ENCODE measurements at places on chromosomes 1 and 21.

DNA sequence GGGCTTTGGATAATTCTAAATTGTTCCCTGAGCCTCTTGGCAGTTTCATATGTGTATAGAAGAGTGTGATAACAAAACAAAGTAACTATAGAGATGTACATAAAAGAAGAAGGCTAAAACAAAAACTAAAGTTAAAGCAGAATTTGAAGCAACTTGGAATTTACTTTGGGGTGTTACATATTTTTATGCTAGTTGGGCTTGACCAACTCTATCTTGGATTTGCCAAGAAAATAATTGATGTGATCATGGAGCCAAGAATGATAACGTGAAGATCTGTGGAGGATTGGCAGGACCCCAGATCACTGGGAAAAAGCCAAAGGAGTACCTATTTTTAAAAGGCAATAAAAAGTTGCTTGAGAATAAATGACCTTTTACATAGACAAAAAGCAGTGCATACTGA, 206.9 kb downstream of the LMO4 start:
- DNase-seq: no peak

DNA sequence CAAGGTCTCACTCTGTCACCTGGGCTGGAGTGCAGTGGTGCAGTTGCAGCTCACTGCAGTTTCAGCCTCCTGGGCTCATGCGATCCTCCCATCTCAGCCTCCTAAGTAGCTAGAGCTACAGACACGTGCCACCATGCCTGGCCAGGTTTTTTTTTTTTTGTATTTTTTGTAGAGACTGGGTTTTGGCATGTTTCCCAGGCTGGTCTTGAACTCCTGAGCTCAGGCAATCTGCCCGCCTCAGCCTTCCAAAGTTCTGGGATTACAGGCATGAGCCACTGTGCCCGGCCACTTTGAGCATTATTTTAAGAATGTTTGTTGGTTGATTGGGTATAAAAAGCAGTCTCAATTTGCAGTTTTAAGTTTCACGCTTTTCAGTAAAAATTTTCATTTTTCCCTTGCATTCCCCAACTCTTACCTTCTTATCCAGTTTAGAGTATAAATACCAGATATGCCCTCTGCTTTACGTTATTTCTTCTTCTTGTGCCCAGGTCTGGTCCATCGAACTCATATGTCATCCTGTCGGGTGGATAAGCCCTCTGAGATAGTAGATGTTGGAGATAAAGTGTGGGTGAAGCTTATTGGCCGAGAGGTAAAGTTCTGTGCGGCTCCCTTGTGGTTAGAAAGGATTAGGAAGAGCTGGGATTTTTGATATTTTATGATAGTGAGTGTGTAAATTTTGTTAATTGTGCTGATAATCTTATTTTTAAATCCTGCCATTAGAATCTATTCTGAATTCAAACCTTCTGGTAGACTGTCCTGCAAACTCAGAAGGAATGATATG, 36.0 kb downstream of the FABP3 start:
- DNase-seq: no peak

GRCh38 chr1:87249803-87250202, 78.9 kb upstream of the LMO4 start:
- no peak for DNase-seq

GRCh38 chr1:187411118-187411517, 582.4 kb downstream of the PLA2G4A start:
- no peak for DNase-seq

DNA sequence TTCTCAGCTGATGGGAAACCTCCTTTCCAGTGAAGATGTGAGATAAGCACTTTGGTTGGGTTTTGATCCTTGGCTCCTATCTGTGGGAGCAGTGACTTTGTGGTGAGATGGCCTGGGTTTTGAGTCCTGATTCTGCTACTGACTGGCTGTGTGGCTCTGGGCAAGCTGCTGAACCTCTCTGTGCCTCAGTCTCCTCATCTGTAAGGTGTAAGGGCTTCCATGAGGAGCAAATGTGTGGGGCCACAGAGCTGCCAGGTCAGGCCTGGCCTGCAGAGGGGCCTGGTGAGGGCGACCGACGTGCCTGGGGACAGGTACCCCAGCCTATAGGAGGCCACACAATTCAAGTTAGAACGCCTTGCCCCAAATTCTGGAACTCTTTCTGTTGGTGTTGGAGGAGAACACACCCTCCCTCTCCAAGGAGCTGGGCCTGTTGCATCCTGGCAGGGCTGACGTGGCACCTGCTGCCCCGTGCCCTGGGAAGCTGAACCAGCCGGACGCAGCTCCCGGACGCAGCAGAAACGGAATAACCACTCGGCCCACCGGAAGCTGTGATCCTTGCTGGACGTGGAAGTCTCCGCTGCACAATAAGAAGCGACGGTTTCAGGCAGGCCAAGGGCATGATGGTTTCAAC, 62.7 kb downstream of the AGPAT3 start:
- no peak for DNase-seq

DNA sequence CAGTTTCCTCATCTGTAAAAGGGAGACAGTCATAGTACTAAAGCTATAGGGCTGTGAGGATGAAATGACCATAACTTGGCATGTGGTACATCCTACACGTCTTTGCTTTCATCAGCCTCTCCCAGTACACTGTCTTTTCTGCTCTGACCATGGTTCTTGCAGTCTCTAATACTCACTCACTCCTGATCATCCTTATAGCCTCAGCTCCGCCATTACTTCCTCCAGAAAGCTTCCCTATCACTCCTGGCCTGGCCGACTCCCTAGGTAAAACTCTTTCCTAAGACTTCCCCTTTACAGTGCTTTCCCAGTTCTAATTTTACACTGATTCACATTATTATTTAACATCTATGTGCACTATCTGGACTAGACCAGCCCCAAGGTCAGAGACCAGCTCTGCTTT, 5.0 kb upstream of the MRPL24 start:
- DNase-seq: no peak

- no peak for DNase-seq
These were observed 20.9 kb upstream of the NCMAP start for GRCh38 chr1:24535021-24535424.

- DNase-seq: no peak
These were observed 70.4 kb upstream of the ACTRT2 start for GRCh38 chr1:2950926-2951305.

DNA sequence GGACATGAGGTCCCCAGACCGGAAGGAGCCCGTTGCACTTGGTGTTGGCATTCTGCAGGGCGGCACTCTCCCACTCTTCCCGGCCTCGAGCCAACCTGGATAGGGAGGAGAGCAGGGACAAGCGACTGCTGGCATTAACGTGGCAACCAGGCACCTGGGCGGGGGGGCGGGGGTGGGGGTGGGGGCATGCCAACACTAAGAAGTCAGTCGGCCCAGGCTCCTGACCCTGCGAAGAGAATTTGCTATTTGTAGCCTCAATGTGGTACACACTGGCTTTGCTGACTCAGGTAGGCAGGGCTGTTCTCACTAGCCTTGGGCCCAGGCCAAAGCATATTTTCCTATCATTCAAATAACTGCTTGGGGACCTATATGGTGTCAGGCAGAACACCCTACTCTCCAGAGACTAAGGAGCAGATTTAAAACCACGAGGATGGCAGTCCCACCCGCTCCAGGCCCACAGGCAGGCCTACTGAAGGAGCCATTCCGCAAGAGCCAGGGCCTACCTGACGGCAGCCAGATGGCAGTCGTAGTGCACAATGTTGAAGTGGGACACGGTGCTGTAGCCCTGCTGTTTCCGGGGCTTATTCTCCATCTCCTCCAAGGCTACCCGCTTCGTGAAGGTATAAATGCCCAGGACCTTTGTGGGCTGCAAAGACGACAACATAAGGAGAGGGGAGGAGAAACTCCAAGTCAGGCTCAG, 123.7 kb downstream of the UBR4 start:
- DNase-seq: no peak

DNA sequence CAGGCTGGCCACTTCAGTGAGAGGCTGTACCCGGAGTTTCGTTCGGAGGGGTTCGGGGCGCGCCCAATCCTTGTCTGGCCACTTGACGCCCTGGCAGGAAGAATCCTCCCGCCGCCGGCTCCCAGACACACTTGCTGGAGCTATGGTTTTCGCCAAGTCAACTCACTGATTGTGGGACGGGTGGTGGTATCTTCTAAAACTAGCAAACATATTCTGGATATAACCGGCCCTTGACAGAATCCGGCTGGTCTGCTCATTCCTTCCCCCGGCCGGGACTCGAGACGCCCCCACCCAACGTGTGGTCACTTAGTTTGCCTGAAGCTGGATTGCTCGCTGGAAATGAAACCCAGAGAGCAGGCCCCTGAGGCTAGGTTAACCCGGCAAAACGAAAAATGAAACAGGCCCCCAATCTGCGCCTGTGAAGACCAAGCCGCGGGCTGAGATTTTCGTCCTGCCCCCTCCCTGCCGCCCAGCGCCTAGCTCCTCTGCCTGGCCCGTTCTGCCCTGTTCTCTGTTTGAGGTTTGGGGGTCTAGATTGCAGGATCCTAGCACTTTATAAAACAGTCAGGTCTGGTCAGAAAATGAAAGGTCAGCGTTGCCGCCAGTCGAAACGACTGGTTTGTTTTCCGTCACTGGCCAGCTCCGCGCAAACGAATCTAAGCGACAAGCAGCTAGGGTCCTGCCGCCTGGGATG, 4.6 kb downstream of the GFI1 start:
- DNase-seq: no peak

- DNase-seq: no peak
These were observed 88.8 kb downstream of the MRPL39 start for GRCh38 chr21:25518491-25518911.

DNA sequence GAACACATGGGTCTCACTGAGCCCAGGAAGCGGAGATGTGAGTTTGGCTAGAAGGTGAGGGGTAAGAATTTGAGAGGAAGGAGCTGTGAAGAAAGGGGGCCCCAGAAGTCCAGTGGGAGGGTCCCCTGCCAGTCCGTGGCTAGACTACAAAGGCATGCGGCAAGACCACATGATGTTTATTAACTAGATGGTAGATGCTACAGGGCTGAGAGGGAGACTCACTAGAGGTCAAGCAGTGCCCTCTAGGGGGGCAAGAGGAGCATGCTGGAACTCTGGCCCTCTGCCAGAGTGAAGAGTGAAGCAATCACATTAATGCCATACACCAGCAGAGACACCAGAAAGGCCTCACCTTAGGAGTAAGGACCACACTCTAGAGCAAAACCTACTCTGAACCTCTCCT, 12.2 kb downstream of the KIAA0319L start:
- DNase-seq: peak; percentile 11

DNA sequence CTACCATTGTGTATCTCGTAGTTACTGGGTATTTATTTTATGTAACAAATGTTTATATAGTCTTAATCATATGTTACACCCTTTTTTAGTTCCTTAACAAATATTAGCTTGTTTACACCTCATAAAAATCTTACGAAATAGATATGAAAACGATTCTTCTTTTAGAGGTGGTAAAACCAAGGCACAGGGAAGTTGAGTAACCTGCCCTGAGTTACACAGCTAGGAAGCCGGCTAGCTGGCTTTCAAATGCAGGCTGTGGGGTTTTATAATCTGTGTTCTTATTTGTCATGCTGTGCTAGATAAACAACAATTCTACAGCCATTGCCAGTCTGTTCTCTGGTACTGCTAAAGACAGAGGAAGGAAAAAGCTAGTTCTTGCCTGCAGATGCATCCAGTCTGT, 109.6 kb downstream of the NOS1AP start:
- no peak for DNase-seq

DNA sequence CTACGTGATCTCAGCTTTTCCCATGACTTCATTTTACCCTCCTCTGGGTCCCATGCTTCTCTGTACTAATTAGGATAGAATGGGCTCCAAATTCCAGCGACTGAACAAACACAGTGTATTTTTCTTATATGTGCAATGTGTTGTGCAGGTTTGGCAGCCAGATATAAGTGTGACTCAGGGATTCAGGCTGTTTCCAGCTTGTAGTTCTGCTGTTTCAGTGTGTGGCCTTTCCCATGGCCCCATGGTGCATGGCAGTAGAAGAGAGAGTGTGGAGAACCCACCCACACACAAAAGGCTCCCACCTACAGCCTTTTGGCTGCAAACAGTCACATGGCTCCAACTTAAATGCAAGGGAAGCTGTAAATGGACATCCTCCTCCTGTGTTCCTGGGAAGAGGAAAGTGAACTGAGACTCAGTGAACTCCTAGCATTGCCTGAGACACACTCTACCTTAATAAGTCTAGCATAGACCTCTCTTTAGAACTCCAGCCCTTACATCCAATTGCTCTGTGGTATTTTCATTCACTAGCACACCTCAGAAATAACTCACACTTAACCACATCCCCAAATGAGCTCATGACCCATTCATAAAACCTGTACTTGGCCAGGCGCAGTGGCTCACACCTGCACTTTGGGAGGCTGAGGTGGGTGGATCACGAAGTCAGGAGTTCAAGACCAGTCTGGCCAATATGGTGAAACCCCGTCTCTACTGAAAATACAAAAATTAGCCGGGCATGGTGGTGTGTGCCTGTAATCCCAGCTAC, 58.7 kb downstream of the KIAA0040 start:
- no peak for DNase-seq

GRCh38 chr1:206691604-206692003, 6.9 kb downstream of the MAPKAPK2 start:
- no peak for DNase-seq

GRCh38 chr1:84722794-84723193, 32.5 kb upstream of the SSX2IP start:
- no peak for DNase-seq

DNA sequence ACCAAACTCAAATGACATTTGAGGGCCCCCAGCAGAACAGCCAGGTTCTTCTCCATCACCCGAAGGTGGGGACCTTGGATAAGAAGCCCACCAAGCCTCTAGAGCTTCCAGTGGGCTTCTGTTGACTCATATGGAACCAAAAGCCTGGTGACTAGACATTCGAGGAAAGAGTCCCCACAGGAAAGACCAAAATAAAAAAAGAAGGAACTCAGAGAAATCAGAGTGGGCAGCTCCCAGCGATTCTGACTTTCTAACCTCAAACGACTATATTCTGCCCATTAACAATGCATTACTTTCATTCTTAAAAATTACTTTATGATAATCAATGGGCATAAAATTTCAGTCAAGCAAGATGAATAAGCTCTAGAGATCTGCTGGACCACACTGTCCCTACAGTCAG, 9.6 kb upstream of the CHIT1 start:
- no peak for DNase-seq

DNA sequence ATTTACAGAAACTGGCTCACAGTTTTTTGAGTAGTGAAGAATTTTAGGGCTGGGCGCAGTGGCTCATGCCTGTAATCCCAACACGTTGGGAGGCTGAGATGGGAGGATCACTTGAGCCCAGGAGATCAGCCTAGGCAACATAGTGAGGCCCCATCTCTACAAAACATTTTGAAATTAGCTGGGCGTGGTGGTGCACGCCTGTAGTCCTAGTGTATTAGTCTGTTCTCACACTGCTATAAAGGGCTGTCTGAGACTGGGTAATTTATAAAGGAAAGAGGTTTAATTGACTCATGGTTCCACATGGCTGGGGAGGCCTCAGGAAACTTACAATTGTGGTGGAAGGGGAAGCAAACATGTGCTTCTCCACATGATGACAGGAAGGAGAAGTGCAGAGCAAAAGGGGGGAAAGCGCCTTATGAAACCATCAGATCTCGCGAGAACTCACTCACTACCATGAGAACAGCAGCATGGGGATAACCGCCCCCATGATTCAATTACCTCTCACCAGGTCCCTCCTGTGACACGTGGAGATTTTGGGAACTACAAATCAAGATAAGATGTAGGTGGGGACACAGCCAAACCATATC, 24.4 kb upstream of the DYRK1A start:
- peak; percentile 44 for DNase-seq

- no peak for DNase-seq
These were observed 96.3 kb upstream of the ST6GALNAC5 start for GRCh38 chr1:76770979-76771378.

- no peak for DNase-seq
These were observed 16.3 kb upstream of the IFNLR1 start for GRCh38 chr1:24203404-24203803.
